SW480 (cell line): ENCODE measurements at places on chromosomes 5 and 9.

GRCh38 chr9:133876836-133877235, 115.3 kb downstream of the VAV2 start:
- no peak for DNase-seq

DNA sequence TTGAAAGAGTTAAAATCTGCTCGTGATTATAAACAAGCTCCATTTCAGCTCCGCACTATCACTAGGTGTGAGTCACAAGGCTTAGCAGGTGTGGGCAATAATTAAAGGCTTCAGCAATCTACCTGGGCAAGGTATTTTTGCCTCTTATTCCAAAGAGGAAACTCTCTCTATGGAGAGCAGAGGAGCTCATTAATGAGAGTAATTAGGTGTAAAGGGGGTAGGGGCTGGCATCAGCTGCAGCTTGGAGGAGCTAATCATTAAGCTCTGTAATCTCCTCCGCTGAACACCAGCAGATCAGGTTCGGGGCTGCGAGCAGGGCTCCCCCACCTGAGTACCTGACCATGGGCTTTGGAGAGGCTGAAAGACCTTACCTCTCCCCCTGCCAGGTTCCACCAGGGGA, 129.2 kb downstream of the CRB2 start:
- DNase-seq: peak; percentile 52

GRCh38 chr5:137501846-137502406, 2.8 kb upstream of the SPOCK1 start:
- DNase-seq: no peak

- no peak for DNase-seq
Measured at GRCh38 chr5:59193616-59194319, 610.9 kb downstream of the RAB3C start.
